Endodermal cell (in vitro differentiated cells): ENCODE measurements at places on chromosomes 6 and 20. TPM values are rescaled to one million over a fixed set of nuclear protein-coding genes. Genes with fewer than 3 reads are reported as not detected.

DNA sequence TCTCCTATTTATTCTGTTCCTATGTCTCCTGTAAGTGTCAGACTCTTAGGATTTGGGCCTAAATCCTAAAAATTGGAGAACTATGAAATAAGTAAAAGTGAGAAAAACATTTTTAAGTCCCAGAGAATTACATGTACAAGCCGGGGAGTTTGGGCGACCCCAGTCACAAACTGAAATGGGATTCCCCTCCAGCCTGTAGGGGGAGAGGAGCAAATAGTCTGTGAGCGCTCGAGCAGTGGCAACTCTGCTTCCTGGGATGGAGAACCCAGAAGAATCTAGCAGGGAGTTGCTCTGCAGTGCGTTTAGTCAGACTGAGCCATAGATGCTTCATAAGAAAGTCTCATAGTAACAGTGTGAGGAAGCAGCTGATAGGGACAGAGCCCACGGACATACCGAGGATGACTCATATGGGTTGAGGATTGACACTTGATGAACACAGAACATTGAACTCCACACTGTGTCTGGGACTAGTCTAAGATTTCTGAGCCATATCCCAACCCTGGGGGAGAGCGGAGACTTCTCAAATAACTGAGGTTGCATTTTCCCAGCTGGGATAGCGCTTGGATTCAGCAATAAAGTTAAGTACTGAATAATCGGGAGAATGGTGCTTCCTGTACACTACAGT, 437.2 kb downstream of the BCKDHB start:
- DNase-seq, result no peak

- no peak for DNase-seq
Measured at GRCh38 chr6:130482645-130483390, 117.0 kb downstream of the TMEM200A start.

Gene KCNK15
- total RNA-seq, result 0.22 to 0.96 TPM in 2 of 3 replicates, not detected in the other

GRCh38 chr20:35491823-35492222, 36.4 kb downstream of the CEP250 start:
- DNase-seq, result no peak

DNA sequence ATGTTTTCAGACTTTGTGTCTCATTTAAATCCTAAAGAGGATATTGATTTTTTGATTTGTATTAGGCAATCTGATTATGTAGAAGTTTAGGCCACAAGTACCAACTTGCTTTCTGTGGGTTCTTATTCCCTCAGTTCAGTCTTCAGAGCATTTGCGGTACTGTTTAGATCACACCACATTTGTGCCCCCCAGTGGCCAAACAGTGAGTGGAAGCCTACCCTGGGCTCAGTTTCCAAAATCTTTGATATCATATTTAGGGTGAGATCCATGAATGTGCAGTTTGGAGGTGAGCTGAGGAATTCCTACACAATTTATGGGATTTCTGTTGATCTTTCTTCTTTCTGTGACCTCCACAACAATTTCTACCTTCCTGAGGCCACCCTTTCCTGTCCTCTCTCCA, 92.3 kb upstream of the FUT9 start:
- DNase-seq, result peak; percentile 75

Gene KIF25
- 0.81 TPM in 1 of 2 replicates, not detected in the other for total RNA-seq
